Mammary microvascular endothelial cell (primary cell): ENCODE measurements at places on chromosomes 2 and 18. TPM values are rescaled to one million over a fixed set of nuclear protein-coding genes. Genes with fewer than 3 reads are reported as not detected.

Gene TNS1
- total RNA-seq: 29.8 and 34.9 TPM in 2 replicates

Gene MC4R
- not detected in 2 replicates for total RNA-seq

Gene PRKAG3
- total RNA-seq: not detected in 2 replicates

Gene GKN2
- 0.20 TPM in 1 of 2 replicates, not detected in the other for total RNA-seq

Gene DIPK1C
- total RNA-seq: not detected in 2 replicates

Gene AQP12B
- not detected in 2 replicates for total RNA-seq

Gene KATNAL2
- total RNA-seq: 0.54 and 2.2 TPM in 2 replicates

Gene FBXO36
- 2.3 and 2.6 TPM in 2 replicates for total RNA-seq

Gene RGPD3
- total RNA-seq: 0.10 and 0.13 TPM in 2 replicates

Gene GALNT5
- under 0.01 and 0.07 TPM in 2 replicates for total RNA-seq

Gene CENPA
- total RNA-seq: 11.5 and 17.0 TPM in 2 replicates

Gene HNRNPLL
- total RNA-seq: 33.3 and 35.4 TPM in 2 replicates

Gene ABCB11
- under 0.01 and 0.05 TPM in 2 replicates for total RNA-seq

Gene RND3
- 56.6 TPM in 2 replicates for total RNA-seq

Gene KCMF1
- total RNA-seq: 52.4 and 53.7 TPM in 2 replicates

Gene LCT
- not detected in 2 replicates for total RNA-seq

Gene PAX8
- 2.1 and 2.8 TPM in 2 replicates for total RNA-seq

Gene LRRC30
- total RNA-seq: not detected in 2 replicates
